ENCODE measurements at places on chromosomes 11 and 22. TPM values are rescaled to one million over a fixed set of nuclear protein-coding genes. Genes with fewer than 3 reads are reported as not detected.
A peak's percentile ranks its signal among the peaks of the same experiment; 100 is the strongest.

Gene AGBL2
- 0.72 TPM for polyA plus RNA-seq

DNA sequence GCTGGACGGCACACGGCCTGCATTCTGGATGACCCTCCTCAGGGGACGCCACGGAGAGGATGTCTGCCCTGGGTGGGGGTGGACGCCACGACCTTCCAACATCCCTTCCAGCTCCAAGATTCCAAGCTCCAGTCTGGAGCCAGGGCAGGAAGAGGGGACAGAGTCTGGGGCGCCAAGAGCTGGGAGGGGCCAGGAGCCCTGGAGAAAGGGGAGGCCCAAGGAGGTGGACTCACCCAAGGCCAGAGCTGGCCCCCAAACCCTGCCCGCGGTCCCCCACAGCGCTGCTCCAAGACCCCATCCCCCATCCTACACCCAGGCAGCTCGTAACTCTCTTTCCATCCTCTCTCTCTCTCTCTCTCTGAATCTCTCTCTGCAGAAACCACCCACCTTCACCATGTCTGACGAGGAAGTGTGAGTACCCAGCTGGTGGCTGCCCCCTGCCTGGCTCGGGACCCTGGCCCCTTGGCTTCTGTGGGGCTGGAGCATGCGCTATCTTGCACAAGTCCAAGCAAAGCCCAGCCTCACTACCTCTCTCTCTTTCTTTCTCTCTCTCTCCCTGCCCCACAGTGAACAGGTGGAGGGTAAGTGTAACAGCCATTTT, 3.1 kb downstream of the TNNT3 start:
- DNase-seq: no peak

Gene MS4A6E
- polyA plus RNA-seq: not detected

DNA sequence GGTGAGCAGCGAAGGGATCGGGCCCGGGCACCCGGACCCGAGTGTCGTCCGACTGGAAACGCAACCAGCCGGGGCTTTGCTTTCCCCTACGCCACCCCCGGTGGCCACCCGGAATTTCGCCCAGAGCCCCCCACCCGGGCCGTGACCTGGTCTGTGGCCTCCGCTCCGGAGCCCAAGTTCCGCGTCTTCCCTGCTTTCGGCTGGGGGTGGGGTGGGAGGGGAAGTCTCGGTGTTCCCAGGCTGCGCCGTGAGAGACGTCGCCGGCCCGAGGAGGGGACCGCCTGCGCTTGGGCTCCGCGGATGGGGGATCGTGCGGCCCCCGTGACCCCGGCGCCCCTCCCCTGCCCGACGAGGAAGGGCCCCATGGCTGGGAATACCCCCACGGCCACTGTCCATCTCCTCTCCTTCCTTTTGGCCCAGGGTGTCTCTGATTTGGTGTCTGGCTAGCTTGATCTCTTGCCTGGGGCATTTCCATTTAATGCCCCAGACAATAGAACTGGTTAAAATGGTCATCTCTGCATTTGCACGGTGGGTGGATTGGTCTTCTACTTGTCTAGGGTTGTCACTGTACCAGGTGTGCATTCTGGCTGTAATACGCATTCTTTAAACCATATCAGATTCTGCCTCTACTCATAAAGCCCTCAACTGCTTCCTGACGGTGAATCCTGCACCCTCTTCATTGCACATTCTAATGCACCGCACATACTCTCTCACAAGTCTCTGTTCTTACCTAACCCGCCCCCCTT, 789 bp downstream of the SIK2 start:
- peak; percentile 30 for DNase-seq

- no peak for DNase-seq
Measured at GRCh38 chr11:134801570-134801969, 389.5 kb upstream of the B3GAT1 start.

Gene F2
- not detected for polyA plus RNA-seq

- DNase-seq: no peak
Measured at GRCh38 chr11:35380603-35381002, 38.8 kb downstream of the SLC1A2 start.

- DNase-seq: no peak
Measured at GRCh38 chr11:72735495-72736027, 16.6 kb downstream of the ARAP1 start.

DNA sequence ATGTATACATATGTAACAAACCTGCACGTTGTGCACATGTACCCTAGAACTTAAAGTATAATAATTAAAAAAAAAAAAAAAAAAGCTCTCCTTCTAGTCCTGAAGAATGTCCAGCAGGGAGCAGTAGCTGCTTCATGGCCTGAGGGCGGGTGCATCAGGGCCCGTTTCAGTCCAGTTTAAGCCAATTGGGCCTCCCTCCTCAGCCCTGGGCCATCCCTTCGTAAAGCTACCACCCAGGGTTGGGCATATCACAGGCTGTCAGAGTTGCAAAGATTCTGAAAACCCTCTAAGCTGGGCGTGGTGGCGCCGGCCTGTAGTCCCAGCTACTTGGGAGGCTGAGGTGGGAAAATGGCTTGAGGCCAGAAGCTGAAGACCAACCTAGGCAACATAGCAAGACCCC, 5.4 kb downstream of the TMPRSS13 start:
- DNase-seq: no peak

Gene BEST1
- polyA plus RNA-seq: 1.5 TPM

Gene GGT5
- not detected for polyA plus RNA-seq

- DNase-seq: no peak
Measured at GRCh38 chr11:68016904-68017817, 7.0 kb downstream of the ALDH3B1 start.

Gene SMIM38
- not detected for polyA plus RNA-seq

Measured in CD4-positive, CD25-positive, alpha-beta regulatory T cell (primary cell).